ENCODE measurements at places on chromosomes 12 and 14.
A peak's percentile ranks its signal among the peaks of the same experiment; 100 is the strongest.

GRCh38 chr12:114888448-114888847 lies 204.5 kb upstream of the TBX3 start:
- no peak for DNase-seq

- no peak for DNase-seq
These were observed 40.6 kb upstream of the RBM19 start for GRCh38 chr12:114006482-114007425.

DNA sequence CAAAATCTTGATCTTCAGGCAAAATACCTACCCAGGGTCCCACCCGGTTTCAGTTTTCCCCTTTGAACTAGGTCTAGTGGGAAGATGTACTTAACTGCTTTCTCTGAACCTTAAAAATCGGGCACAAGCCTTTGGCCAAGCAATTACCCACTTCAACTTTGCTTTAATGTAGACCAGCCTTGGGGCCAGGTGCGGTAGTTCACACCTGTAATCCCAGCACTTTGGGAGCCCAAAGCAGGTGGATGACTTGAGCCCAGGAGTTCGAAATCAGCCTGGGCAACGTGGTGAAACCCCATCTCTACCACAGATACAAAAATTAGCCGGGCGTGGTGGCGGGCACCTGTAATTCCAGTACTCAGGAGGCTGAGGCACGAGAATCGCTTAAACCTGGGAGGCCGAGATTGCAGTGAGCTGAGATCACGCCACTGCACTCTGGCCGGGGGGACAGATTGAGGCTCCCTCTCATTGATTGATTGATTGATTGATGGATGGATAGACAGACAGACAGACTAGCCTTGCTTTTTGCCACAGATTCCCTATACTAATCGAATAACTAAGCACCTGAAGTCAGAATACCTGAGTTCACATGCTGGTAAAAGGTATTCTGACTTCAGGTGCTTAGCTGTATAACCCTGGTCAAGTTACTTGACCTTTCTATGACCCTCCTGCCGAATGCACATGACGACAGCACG lies 1.9 kb downstream of the CLIP1 start:
- no peak for DNase-seq

DNA sequence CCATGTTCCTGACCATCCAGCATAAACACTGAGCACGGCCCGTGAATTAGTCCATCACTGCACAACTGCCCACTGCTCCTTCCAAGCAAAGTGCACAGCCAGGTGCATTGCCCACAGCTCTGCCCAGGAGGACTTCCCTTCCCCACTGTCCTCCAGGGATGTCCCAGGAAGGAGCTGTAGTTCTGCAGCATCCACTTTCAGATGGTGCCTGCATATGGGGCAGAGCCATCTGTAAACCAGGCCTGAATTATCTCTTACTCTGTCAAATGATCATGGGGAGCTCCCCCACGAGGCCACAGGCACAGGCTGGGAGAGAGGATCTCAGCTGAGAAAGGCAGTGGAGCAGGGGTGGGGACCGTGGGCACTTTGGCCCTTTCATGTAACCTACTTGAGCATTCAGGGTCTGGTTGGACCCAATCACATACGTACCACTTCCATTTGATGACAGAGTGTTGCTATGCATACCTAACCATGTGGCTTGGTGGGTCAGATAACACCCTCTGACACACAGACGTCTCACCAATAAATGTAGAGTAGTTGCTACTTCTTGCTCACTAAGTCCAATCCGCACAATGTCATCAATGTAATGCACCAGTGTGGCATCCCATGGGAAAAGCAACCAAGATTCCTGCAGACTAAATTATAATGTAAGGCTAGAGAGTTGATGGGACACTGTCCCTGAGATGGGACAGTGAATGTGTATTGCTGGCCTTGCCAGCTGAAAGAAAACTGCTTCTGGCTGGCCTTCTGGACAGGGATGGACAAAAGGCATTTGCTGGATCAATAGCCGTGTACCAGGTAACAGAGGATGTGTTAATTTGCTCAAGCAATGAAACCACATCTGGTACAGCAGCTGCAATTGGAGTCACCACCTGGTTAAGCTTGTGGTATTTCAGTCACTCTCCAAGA lies 113.8 kb upstream of the C14orf180 start:
- no peak for DNase-seq

- no peak for DNase-seq
These were observed 501 bp upstream of the HSP90B1 start for GRCh38 chr12:103929784-103930033.

DNA sequence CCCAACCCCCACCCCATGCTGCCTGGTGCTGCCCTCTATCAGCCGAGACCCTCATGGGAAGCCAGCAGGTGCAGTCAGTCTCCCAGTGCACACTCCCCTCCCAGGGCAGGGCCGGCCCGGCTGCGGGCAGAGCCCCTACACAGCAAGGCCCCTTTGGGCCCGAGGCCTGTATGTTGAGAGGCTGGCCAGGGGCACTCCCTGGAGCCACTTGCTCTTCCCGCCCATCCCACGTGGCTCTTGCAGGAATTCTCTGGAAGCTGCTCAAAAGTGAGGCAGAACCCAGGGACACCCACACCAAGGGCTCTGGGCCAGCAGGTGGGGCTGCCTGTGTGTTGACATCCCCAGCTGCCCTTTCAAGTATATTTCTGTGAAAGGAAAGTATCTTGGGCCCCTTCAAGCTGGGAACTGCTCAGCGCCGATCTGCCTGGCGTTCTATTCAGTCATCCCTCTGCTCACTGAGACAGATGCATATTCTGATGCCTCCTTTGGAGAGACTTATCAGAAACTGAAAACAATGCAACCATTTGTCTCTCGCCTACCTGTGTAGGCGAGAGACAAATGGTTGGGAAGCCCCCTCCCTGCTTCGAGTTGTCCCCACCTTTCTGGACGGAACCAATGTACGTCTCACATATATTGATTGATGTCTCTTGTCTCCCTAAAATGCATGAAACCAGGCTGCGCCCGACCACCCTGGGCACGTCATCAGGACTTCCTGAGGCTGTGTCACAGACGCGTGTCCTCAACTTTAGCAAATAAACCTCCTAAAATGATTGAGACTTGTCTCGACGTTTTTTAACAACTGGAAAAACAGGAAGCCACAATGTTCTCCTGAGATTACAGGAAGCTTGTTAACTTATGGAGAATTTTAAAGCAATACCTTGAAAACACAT lies 6.0 kb downstream of the GPR132 start:
- no peak for DNase-seq

GRCh38 chr12:46150735-46151134 lies 118.1 kb downstream of the SLC38A1 start:
- DNase-seq = no peak

- no peak for DNase-seq
These were observed 14.8 kb downstream of the JDP2 start for GRCh38 chr14:75442642-75443041.

DNA sequence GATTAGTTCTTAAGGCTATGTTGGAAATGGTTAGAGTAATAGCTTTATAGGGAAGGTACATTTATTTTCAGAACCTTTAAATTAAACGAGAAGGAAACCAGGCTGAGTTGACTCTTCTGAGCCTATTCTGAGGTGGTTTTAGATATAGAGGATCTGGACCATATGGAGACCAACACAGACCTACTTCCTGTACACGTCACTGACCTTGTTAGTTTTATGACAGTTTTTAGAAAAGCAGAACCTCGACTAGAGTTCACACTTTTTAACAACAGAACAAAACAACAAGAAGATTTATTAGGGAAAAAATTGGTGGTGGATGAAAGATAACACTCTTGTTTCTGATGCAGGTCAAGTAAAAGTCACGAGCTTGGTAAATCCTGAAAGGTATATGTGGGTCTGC lies 107.1 kb downstream of the NPAS3 start:
- no peak for DNase-seq

DNA sequence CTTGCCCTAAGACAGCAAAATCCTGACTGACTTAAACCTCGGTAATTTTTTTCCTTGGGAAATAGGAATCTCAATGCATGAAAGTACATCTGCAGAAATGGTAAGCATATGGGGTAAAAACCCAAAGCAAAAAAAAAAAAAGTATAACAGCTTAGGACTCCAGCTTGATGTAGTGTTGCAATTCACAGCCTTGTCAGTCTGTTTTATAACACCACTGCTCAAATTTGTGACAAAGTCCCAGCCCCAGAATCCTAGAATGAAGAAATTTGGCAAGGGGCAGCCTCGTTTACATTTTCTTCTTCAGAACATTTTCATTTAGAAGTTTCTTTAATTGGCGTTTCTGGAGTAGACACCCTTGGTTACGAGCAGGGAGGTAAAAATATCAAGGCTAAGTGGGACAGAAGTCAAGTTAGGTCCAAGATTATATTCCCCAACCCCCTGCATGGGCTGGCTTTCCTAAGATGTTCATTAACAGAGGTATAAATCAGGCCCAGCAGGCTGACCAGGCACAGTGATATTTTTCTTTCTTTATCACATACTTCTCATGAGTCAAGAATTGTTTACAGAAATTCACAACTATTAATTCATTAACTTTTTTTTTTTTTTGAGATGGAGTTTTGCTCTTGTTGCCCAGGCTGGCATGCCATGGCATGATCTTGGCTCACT lies 424.0 kb downstream of the RMST start:
- DNase-seq = no peak

DNA sequence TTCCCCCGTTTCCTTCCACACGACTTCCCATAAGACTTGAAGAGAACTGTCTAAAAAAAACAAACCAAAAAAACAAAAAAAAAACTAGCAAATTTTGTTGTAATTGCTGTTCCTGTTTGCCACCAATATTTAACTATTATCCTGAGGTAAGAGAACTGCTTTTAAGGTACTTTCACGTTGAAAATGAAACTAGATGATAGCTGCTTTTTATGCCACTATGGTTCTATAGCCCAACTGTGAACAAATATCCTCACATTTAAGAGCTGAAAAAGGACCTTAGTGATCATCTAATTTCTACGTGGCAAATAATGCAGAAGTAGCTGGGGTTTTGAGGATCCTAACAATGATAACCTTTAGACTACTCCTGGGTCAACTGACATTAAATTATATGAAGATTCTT lies 98.6 kb downstream of the TAOK3 start:
- peak; percentile 15 for DNase-seq

- DNase-seq = no peak
These were observed 11.2 kb downstream of the AHSA1 start for GRCh38 chr14:77469067-77469505.

GRCh38 chr14:104358528-104359300 lies 220.3 kb downstream of the KIF26A start:
- DNase-seq = no peak

- DNase-seq = no peak
These were observed 78.0 kb upstream of the SSTR1 start for GRCh38 chr14:38129705-38130104.

DNA sequence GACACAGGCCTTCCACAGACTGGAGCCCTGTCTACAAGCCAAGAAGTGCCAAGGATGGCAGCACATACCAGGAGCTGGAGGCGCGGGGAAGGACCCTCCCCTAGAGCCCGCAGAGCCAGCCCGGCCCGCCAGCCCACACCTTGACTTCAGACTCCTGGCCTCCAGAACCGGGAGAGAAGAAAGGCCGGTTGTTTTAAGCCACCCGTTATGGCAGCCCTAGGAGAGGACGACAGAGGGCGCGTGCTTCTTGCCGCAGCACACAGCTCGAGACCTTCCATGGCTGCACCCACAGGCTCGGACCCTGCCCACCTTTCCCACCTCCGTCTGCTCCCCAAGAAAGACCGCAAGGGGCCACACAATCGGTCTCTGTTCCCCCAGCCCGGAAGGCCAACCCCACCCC lies 53.7 kb downstream of the RNF34 start:
- DNase-seq = no peak

GRCh38 chr14:99408286-99408970 lies 72.2 kb downstream of the SETD3 start:
- no peak for DNase-seq

DNA sequence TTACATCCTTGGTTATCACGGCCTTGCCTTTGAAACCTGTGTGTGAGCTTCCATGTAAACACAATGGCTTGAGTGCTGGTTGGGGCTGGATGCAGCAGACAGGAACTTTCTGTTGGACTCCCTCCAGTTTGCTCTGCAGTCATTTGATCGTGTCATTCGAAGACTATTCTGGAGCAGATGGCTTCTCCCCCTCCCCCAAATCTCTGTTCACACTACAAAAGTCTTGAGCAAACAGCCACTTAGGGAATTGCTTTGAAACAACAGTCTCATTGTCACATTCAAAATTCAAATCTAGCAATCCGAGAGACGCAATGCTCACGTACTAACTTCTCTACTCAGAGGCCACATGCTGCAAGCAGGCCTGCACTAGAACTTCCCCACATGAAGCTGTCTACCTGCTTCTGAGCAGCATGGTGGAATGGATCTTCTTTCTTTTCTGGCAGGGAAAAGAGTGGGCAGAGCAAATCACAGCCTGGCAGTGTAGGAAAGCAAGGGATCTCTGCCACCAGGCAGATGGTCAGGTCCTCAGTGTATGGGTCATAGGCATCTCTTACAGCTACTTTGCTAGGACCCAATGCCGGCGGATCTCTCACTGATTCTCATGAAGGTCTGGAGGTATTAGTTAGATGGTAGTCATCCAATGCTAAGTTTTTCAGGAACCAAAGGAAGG lies 214.2 kb downstream of the PPM1H start:
- no peak for DNase-seq
